ENCODE measurements at places on chromosomes 1 and 21.

DNA sequence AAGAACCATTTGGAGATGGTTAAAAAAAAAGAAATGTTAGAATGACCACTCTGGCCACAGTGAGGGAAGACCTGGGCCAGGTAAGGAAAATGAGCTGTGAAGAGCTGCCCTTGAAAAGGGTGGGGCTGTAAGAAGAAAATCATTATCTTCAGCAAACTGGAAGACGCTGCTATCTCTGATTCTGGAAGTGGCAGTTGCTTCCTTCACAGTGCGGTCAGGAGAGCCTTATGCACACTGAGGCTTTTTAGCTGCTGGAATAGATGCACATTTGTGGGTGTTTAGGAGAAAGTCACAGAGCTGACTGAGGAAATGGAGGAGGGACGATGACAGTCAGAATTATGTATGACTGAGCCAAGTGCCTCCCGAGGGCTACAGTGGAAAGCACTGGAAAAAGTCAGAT lies 91.6 kb downstream of the TBX19 start:
- DNase-seq, result no peak

DNA sequence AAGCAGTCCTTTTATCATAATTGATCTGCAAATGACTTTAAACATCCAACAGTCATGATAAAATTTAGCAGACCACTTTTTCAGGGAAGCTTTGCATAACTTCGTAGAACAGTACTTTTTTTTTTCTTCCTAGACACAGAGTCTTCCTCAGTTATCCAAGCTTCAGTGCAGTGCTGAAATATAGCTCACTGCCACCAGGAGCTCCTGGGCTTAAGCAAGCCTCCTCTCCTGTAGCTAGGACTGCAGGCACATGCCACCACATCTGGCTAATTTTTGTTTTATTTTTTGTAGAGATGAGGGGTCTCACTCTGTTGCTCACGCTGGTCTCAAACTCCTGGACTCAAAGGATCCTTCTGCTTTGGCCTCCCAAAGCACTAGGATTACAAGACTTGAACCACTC lies 3.8 kb downstream of the F13B start:
- DNase-seq, result no peak

GRCh38 chr1:19620786-19621185 lies 23.3 kb upstream of the NBL1 start:
- no peak for DNase-seq

- DNase-seq, result no peak
Measured at GRCh38 chr1:112048421-112048820, 59.0 kb upstream of the KCND3 start.

- DNase-seq, result no peak
Measured at GRCh38 chr1:22618056-22618455, 18.4 kb upstream of the C1QA start.

- DNase-seq, result no peak
Measured at GRCh38 chr1:162649583-162649982, 17.3 kb downstream of the DDR2 start.

DNA sequence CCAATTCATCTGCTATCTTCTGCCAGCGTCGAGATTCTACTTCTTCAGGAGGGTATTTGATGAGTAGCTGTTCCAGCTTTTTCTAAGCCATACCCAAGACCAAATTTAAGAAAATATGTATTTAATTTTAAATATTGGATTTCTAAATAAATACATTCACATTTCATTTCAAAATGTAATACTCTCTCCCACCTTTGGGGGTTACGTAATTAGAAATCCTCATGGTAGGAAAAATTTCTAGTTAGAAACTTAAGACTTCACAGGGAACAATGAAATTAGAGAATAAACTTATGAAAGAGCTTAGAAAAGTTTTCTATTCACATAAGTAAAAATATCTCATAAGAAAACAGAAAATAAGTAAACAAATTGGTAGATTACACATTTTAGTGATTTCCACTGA lies 102.9 kb downstream of the ZZZ3 start:
- DNase-seq, result no peak

DNA sequence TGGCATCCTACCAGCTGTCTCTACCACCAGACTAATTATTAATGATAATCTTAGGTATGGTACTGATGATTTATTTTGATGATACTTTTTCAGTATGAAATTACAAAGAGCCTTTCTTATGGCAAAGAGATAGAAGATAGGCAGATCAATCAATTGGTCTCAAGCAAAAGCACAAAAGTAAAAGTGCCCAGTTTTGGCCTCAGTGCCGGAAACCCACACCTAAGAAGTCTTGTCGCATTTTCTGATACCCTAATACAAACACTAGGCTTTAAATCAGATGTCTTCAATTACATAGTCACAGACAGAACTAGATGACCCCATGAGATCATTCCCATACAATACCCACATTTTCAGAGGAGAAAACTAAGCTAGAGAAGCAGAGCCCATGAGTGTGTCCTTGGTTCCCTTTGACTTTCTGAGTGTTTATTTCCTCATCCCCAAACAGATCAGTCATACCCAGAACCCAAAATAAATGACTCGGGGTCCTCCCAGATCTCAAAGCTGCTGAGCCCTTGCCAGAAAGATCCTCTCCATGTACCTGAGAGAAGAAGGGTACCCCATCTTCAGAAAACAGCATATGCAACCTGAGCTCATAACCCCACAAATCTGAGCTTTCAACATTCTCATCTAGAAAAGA lies 7.7 kb downstream of the ITPKB start:
- no peak for DNase-seq

GRCh38 chr1:81345110-81345509 lies 455.6 kb upstream of the ADGRL2 start:
- DNase-seq, result no peak

DNA sequence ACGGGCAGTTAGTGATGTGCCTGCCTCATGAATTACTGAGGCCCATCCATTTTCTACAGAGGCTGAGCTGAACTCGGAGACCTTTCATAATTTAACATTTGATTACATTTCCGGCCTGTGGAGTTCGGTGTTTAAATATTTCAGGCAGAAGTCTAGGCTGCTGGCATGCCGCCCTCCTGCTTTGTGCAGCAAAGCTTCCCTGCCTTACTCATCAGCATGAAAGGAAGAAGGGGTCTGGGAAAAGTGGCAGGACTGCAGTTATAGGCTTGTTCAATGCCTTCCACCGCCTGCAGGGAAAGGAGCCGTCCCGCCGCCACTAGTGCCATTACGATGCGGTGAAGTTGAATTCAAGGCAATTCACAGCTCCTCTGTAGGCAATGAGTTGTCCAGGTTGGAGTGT lies 527.9 kb downstream of the NPHP4 start:
- DNase-seq, result no peak

DNA sequence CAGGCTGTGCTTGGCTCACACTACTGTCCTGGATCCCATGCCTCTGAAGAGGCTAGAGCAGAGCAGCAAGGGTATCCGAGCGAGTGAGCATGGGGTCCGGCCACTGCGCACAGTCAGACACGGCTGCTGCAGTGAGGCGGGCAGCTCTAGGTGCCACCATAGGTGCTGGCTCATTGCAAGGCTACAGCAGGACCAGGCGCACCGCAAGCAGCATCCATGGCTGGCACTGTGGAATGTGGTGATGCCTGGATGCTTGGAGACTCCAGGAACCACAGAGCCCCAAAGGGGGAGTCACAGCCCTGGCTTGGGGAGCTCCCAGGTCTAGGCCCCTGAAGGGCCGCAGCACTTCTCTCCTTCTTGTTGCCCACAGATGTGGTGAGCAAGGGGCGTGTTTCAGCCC lies 47.2 kb downstream of the ATP6V1G3 start:
- DNase-seq, result no peak

DNA sequence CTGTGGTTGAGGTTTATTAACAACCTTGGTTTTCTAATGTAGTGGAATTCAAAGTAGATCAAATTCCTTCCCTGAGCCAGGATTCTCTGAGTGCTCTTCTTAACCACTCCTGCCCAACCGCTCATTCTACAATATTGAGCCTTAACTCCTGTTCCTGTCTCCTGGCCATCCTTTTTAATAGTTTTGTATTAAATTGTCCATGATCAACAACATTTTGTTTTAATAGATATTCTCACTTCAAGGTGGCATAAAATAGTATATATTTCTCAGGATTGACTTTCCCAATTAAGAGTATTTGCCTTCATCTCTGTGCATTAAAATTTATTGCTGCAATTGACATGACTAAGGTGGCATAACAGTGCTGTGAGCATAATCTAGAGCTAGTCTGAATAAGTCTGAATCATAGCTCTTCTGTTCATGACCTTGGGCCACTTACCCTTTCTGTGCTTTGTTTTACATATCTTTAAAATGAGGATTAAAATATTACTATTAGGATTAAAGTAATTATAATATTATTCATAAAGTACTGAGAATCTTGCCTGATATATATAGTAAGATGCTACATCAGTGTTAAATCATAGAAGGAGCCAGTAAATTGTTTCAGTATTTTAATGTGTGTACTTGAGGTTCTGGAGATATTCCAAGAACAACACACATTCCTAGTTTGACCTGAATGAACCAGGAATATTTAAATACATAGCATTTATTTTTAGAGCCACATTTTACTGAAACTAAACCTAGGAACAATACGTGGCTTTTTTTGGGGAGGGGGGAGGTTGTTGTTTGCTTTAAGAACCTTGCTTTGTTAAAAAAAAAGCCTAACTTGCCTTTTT lies 76.4 kb downstream of the ADGRL2 start:
- DNase-seq, result no peak

- DNase-seq, result no peak
Measured at GRCh38 chr1:188371295-188371806, 1542.6 kb downstream of the PLA2G4A start.

GRCh38 chr1:25952841-25953401 lies 44.9 kb downstream of the PAFAH2 start:
- DNase-seq, result no peak

GRCh38 chr1:1112237-1112985 lies 3.5 kb downstream of the C1orf159 start:
- DNase-seq, result no peak

DNA sequence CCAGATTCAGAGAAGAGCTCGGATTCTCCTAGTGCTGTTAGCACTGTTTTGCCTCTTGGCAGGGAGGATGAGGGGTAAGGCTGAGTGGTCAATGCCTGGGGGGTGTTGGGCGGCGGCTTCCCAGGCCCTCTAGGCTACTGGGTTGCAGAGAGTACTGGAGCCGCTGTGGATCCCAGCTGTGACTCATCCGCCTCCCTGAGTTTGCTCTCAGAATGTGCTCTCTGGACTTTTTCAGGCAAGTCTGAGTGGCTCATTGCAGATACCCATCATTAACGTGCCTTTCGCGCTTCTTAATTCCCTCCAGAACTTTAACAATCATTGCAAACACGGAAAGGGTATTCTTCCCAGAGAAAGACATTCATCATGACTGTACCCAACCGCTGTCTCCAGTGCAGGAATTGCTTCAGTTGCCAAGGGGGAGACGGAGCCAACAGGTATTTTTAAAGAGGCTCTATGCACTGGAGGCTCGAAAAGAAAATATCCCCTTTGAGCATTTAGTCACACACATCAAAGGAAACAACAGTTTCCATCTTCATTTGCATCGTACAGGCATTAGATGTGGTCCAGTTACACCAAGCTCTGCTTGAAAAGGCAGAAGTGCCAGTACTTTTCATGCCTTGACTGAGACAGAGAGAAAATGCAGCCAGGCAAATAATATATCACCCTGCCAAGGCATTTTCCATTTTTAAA lies 14.4 kb upstream of the CAMTA1 start:
- no peak for DNase-seq

- no peak for DNase-seq
Measured at GRCh38 chr1:64309431-64309831, 106.0 kb downstream of the UBE2U start.

DNA sequence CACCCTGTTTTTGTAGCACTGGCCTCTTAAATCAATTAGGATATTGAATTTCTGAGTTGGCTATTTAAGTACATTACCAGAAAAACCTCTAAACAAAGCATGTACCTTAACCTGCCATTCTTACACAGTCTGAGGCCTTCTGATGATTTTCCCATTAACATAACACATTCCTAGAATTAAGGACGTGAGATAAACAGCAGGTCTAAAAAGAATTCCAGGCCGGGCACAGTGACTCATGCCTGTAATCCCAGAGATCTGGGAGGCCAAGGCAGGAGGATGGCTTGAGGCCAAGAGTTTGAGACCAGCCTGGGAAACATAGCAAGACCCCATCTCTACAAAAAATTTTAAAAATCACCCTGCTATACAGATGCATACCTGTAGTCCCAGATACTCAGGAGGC lies 18.0 kb upstream of the LRRC8D start:
- DNase-seq, result no peak

DNA sequence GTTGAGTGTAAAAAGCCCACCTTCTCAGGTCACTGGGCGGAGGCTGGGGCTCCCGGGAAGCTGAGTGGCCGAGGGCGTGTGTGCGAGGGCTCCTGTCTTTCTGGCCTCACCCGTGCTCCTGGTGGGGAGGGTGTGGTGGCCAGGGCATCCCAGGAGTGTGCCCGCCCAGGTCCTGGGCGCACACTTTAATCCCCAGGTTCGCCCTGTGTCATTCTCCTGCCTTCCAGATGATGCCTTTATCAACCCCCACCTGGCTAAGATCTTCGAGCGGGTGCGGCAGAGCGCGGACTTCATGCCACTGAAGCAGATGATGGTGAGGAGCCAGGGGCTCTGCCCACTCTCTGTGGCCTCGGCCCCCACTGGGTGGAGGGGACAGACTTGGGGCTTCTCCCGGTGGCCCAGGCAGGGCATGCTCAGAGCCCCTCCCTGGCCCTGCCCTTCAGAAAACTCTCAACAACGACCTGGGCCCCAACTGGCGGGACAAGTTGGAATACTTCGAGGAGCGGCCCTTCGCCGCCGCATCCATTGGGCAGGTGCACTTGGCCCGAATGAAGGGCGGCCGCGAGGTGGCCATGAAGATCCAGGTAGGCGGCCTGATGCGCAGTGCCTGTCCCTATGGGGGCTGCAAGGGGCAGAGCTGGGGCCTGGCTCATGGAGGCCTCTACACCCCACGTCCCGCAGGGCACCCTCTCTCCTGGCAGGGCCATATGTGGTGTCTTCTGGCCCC lies 42.5 kb downstream of the COQ8A start:
- DNase-seq, result no peak

- DNase-seq, result no peak
Measured at GRCh38 chr1:206922524-206922923, 783 bp upstream of the FCMR start.

DNA sequence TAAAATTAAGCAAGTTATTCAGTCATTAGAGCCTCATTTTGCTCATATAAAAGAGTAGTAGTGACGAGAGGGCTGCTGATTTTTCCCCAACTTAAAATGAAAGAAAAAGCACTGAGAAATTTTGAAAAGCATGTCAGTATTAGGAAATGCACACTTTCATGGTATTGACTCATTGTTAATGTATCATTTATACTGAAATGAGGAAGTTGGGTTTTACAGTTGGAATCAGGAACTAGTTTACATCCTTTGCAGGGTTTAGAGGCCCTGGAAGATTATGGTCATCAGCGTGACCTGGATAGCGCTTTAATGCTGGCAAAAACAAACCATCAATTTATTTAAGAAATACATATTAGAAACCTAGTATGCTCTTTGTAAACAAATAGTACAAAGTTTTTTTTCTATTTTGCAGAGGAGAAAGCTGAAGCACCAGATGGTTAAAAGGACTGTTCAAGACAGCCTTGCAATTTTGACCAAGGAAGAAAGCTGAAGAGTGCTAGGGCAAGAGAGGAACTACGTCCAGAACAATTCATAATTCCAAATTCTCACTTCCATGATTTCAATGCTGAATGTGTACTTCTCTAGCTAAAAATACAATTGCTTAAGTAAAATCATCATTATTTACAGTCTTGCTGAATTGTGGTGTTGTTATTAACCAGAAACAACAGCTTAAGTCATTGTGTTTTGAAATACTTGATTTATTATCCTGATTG lies 94.8 kb upstream of the SGIP1 start:
- peak; percentile 93 for DNase-seq
